ENCODE measurements at places on chromosomes 5 and 9.

GRCh38 chr9:89838621-89839020, 233.8 kb downstream of the GADD45G start:
- DNase-seq = no peak

DNA sequence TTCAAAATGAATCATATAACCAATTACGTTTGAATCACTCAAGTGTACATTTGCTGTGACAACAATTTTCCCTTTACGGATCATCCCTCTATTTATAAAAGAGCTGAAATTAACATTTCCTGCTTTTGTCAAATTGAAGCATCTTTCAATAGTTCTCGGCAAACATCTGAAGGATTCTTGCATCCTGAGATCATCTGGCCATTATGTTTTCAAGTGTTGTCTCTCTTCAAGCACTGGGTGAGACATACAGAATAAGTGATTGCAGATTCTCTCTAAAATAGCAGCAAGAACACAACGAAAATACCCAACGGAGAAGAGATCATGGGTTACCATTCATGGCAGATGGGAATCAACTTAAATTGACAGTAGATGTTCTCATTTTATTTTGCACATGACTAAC, 283.4 kb upstream of the GRAMD2B start:
- DNase-seq = no peak

DNA sequence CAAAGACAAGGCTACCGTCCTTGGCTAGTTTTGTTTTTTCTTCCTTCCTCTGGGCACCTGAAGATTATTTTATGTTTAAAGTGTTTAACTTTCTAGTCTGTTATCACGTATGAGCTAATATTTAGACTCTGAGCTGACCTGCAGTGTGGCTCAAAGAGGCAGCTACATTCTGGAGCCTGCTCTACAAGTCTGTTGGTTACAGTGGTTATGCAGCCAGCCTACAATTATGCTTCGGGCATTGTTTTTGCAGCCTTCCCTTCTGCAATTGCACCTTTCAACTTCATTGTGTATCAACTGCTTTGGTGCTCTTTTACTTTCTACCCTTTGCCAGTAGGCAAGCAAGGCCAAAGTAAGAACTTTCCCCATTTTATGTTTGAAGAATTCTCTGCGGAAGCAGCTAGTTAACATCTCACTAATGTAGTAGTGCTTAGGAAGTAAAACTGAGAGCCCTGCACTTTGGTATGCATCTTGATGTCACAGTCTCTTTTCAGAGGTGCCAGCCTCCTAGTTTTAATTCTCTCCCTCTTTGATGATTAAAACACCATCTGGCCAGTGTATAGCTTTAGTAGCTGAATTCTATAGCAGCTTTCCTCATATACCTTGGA, 322.1 kb downstream of the FAM170A start:
- DNase-seq = no peak

- DNase-seq = no peak
Measured at GRCh38 chr5:76709762-76710161, 6.2 kb upstream of the F2R start.

- no peak for DNase-seq
Measured at GRCh38 chr5:132668706-132669454, 4.9 kb upstream of the IL4 start.

DNA sequence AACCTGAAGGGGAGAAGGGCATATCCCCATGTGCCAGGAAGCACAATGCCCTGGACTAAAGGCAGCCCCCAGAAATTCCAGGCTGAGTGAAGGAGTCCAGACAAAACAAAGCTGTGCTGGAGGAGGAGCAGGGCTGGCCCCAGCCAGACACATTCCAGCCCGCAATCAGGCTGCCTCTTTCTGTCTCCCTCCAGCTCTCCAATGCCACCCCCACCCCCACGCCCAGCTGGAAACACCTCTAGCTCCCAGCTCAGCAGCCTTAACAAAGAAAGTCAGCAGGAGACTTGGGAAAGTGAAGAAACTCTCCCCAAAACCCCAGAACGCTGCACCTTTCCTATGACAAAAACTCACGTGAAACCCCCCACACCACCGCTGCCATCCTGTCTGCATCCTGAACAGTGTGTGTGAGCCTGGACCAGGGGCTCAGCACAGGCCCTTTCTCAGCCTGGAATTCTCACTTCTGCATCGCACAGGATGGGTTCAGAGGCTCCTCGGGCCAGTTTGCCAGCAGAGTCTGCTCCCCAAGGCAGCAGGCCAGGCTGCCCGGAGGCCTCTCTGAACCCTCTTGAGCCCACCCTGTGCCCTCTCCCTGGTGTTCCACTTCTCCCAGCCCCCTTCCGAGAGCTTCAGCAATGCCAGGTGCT, 96.2 kb upstream of the ICE1 start:
- DNase-seq = no peak

DNA sequence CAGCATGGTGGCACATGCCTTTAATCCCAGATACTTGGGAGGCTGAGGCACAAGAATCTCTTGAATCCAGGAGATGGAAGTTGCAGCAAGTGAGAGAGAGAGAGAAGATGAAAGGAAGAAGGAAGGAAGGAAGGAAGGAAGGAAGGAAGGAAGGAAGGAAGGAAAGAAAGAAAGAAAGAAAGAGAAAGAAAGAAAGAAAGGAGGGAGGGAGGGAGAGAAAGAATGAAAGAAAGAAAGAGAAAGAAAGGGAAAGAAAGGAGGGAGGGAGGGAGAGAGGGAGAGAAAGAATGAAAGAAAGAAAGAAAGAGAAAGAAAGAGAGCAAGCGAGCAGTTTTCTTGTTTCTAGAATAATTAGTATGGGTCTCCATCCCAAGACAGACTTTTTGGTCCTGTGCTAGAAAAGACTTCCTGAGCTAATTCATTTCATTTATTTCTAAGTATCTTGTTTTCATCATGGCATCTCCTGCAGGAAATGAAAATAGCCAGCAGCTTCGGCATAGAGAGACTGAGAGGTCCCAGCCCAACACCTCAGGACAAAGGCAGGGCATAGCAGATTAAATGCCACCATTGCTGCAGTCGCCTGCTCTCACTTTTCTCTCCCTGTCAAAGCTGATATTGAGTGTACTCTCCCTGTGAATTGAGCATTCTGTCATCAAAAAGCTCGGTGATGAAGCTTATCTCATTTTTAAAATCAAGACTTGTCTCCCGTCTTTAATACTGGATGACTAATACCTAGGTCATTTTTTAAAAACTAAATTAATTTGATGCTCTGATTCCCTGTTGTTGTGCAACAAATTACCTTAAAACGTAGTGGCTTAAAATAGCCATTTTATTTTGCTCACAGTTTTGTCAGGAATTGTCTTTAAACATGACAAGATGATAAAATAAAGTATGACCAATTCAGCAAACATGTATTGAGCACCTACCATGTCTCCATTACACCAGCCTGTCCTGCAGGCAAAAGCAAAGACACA, 91.8 kb upstream of the ADRA1B start:
- DNase-seq = no peak

DNA sequence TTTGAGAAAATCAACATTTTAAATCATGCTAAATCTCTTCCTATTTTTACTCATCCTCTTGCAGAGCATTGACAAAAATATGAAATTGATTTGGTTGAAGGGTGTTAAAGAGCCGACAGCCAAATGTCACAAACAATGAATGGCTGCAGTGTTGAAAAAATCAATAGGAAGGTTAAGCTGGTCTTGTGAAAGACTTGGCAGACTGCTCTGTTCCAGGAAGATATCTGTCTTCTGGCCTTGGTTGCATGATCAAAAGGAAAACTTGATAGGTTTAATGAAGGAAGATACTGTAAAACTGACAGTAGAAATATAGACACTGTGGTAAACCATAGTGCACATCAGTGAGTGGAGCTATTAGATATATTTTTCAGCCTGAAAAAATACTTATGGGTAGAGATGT, 103.6 kb downstream of the PBX3 start:
- DNase-seq = no peak

DNA sequence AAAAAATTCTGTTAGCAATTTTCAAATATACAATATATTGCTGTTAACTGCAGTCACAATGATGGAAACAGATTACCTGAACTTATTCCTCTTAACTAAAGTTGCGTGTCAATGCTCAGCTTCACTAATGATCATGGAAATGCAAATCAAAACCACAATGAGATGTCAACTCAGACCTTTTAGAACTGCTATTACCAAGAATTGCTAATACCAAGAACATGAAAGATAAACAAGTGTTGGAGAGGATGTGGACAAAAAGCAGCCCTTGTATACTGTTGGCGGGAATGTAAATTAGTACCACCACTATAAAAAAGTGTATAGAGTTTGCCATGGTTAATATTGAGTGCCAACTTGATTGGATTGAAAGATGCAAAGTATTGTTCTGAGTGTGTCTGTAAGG, 1409.7 kb upstream of the CDH18 start:
- no peak for DNase-seq

GRCh38 chr5:60379907-60380306, 320.1 kb downstream of the DEPDC1B start:
- DNase-seq = no peak

GRCh38 chr5:67350185-67350584, 153.6 kb upstream of the CD180 start:
- DNase-seq = no peak

GRCh38 chr9:126417043-126417442, 90.4 kb downstream of the MVB12B start:
- DNase-seq = no peak

GRCh38 chr5:171029401-171029800, 167.6 kb downstream of the RANBP17 start:
- no peak for DNase-seq

- DNase-seq = no peak
Measured at GRCh38 chr9:286071-286740, 71.5 kb downstream of the DOCK8 start.

GRCh38 chr5:151259931-151260330, 6.9 kb downstream of the GM2A start:
- DNase-seq = no peak

DNA sequence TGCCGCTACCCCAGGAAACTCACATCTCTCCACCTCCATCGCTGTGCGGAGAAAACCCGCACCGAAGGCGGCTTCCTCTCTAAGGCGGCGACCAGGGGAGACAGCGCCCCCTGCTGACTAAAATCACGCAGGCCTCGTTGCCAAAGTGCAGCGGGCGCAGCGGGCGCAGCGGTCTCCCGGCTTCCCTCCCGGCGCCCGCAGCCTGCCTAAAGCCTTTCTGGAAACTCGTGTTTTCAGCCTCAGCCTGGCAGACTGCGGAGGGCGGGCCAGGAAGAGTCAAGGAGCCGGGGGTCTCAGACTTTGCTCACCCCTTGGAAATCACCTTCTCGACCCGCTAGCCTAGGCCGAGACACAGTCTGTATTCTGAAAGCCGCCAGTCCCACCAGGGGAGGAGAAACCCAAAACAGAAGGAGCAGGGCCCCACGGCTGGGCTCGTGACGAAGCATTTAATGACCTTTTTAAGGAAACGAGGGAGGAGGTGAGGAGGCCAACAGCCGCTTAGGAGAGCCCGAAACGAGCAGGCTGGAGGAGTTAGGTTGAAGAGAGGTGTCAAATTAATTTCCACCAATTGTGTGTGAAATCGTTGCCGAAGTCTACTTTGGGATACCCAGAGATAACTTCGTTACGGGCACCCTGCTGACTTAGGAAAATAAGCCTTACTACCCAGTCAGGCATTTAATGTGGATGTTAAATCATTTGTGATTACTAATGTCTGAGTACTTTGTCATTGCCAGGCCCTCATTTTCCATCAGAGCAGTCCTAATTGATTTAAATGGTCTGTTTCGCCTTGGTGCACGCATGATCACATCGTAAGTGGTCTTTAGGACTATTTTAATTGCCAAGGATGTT, 7.3 kb upstream of the FOXB2 start:
- DNase-seq = no peak

DNA sequence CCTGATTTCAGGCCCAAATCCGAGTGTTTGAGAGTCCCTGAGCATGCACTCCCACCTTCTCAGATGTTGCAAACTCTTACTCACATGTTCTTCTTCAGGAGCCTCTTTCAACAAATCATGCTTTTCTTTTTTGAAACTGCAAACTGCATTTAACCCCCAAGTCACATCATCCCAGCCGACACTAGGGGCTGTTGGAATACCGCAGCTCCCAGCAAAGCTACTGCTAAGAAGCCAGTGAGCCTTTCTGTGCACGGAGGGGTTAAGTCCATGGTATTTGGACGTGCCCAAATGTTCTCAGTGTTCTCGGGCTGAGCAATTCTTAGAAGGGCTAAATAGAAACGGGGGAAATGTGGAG, 282.9 kb downstream of the NFIB start:
- no peak for DNase-seq

- no peak for DNase-seq
Measured at GRCh38 chr5:144438237-144438636, 267.6 kb downstream of the KCTD16 start.

DNA sequence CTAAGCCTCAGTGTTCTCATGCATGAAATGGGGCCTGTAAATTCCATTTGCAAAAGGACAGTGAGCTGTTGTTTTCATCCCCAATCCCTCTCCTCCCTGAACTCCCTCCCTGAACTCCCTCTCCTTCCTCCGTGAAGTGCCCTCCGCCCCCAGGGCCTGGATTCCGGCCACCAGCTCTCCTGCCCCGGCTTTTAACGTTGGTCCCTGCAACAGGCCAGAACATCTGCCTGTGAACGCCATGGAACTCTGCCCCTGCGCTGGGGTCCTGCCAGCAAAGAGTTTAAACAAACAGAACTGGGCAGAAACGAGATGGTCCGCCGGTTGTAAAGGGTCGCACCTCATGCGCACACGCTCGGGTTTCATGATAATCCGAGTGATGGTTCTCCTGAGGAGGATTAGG, 62.4 kb downstream of the SMIM23 start:
- no peak for DNase-seq

GRCh38 chr5:132639706-132640130, 18.3 kb upstream of the IL13 start:
- DNase-seq = no peak

DNA sequence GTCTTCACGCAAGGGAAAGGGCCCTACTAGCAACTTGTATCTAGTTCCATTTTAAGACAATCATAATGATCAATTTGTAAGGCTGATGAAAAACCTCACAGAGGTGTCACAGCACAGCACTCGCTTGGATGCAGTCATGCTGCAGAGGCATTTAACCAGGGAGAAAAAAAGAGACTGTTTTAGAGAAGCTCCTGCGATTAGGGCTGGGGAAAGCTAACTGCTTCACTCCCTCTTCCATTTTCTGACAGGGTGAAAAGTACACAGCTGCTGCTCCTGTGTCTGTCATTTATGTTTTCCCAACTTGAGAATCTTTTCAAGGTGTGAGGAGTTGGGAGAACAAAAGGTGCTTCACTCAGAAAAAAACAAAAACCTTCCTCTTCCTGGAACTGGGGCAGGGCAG, 106.4 kb downstream of the CDK5RAP2 start:
- no peak for DNase-seq

- DNase-seq = no peak
Measured at GRCh38 chr9:122337556-122337929, 33.3 kb upstream of the PTGS1 start.

GRCh38 chr5:72238712-72239445, 81.2 kb downstream of the MRPS27 start:
- DNase-seq = no peak

Measured in stimulated activated CD8-positive, alpha-beta memory T cell treated with anti-CD3 and anti-CD28 coated beads, Interleukin-7, amount 100 ng/mL, for 4 hours (primary cell).